Activated T-cell treated with anti-CD3 and anti-CD28 coated beads for 48 hours (primary cell): ENCODE measurements at places on chromosomes 16 and 17.
A peak's percentile ranks its signal among the peaks of the same experiment; 100 is the strongest.

DNA sequence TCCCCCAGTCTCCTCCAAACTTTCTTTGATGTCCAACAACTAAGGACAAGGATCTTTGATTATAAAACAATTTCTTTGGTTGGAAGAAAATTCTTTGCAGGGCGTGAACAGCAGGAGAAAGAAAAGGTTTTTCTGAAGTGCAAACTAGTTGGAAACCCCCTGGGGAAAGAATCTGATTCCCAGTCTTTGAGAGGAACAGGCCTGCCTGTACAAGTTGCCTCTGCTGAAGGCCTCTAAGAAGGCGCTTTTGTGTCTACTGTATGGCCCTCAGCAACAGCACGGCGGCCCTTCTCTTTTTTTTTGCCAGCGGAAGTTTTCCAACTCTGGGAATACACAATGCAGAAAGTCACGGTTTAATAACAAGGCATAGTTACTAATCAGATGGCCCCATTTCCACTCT, 14.0 kb downstream of the RNF43 start:
- DNase-seq = no peak

- DNase-seq = no peak
Observed at GRCh38 chr16:17358846-17359245, 111.9 kb downstream of the XYLT1 start.

DNA sequence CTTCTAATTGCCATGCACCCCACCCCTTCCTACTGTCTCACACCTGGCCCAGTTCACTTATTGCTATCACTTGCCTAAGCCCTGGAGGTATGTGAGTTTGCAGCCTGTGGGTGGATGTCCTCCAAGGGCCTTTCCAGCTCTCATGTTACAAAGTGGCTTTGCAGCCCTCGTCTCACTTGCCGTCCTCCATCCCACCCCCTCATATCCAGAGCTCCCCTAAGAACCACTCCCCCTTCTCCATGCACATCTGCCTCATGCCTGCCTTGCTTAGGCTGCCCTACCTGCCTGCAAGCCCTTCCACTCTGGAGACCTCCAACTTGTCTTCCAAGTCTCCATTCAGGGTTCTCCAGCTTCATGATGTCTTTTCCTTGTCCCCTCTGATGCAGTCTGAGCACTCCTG, 119.4 kb upstream of the NLRP1 start:
- no peak for DNase-seq

DNA sequence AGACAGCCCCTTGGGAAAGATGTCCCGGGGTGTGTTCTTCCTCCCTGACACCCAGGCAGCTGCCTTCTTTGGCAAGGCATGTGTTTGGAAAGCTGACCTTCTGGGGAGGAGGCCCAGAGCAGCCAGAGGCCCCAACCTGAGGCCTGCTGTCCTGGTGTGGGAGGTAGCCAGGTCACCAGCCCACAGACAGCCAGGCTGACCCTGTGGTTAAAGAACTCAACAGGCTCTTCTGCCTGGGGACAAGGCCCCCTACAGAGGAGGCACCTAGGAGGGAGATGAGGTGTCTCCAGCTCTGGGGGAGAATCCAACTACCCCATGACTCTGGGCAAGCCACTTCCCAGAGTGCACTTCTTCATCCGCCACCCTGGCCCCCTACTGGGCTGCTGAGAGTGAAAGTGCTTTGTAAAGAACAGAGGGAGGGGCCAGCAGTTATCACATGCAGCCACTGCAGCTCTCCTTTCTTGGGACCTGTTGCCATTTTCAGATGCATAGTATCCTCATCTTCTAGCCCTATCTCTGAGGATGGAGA, 13.1 kb upstream of the SREBF1 start:
- DNase-seq = peak; percentile 72

DNA sequence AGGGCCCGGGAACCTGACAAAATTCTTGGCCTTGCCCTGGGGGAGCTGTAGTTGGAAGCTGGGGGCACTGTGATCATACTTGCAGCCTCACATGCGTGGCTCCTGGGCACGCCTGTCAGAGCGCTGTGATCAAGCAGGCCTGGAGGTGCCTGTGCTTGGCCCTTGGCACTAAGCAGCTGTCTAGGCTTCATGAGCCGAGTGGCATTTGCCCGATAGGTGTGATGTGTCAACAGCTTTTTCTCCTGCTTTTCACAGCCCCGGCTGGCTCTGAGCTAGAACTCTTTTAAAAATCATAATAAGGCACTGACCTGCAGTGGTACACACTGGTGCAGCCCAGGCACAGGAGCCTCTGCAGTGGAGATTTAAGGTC, 113.8 kb downstream of the SOCS1 start:
- no peak for DNase-seq

- DNase-seq = no peak
Observed at GRCh38 chr16:70610273-70611223, 35.8 kb upstream of the IL34 start.

DNA sequence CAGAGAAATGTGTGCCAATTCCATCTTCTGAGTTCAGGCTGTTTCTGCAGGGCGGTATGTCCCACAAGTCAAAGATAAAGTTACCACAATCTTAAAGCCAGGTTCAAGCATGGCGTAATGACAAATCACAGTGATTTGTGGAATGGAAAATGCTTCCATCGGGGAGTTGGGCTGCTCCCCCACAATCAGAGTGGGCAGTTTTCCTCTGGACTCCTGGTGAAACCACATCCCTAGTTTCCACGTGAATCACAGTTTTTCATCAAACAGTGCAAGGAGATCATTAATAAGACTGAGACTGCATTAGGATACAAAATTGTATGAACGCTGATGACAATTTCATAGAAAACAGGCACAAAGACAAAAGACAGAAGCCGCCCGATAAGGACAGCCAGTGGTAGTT, 3.6 kb downstream of the LITAF start:
- no peak for DNase-seq

DNA sequence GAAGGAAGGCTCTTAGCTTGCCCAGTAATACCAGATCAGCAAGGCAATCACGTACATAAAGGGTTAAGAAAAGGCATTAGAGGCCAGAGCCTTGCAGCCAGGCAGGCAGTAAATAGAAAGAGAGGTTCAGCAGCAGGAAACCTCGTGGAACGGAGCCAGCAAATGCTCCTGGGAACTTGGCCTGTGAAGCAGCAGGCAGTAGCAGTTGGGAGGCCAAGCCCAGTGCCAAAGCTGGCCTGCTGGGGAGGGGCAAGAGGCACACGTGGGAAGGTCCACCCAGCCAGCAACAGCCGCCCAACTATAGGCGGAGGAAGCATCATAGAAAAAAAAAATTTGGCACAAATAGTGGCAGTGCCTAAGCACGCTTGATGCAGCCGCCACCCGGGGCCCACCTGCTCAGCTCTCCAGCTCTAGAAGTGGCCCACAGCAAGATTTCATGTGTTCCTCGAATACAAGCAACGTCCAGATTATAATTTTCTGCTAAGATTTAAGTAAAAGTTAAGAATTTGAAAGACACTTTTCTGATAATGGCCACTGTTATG, 2339.5 kb downstream of the TP53TG3F start:
- DNase-seq = no peak

- no peak for DNase-seq
Observed at GRCh38 chr16:47624563-47624962, 163.4 kb downstream of the PHKB start.

DNA sequence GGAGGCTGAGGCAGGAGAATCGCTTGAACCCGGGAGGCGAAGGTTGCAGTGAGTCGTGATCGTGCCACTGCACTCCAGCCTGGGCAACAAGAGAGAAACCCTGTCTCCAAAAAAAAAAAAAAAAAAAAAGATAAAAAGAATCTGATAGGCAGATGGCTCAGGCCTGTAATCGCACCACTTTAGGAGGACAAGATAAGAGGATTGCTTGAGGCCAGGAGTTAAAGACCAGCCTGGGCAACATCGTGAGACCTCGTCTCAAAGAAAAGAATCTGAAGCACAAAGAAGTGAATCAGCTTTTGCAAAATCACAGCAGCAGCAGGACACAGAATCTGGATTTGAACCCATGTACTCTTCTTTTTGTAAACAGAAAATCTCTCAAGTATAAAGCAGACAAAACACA, 7.6 kb downstream of the NOB1 start:
- no peak for DNase-seq
